ENCODE measurements at places on chromosomes 3 and 15.

DNA sequence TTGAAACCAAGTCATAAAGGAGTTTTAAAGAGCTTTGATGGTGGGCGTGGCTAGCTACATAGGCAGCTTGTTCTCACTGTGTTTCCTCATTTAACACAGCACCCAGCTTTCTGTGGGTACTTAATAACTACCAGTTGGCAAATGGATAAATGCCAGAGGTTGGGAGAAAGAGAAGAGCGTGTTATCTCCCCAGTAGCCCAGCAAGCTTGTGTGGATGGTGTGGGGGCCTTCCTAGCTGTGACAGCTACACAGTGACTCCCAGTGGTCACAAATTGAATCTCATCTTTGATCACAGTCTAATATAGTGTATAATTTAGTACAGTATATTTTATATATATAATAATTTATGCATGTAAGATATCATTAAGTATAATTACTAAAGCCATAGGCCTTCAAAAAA, 984.1 kb downstream of the EPHA3 start:
- no peak for DNase-seq

- no peak for DNase-seq
Observed at GRCh38 chr3:115415246-115415996, 207.9 kb upstream of the GAP43 start.

DNA sequence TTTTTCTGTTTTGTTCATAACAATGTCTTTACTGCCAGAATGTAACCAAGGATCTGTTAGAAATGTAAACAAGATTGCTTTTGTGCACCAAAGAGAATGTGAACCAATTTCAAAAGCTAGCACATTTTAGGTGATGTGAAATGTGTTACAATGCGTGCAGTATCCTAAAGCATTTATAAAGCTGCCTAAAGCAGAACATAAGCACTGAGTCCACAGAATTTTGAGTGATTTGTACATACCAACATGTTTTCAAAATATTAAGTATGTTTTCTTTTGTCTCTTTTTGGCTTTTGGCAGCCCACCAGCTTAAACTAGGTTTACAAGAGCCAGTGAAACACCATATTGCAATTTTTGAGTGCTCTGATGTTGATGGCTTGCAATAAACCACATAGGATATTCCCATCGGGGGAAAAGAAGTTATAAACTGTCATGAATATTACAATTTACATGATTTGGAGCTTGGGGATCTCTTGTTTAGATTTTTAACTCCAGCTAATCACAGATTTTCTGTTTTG, 364.0 kb downstream of the ZIC1 start:
- DNase-seq = no peak

- DNase-seq = no peak
Observed at GRCh38 chr3:55487381-55488241, 505 bp upstream of the WNT5A start.

- DNase-seq = no peak
Observed at GRCh38 chr3:78825858-78826215, 942.0 kb downstream of the ROBO1 start.

- no peak for DNase-seq
Observed at GRCh38 chr15:84590406-84590805, 10.4 kb upstream of the ZSCAN2 start.

All from stimulated activated CD8-positive, alpha-beta memory T cell treated with anti-CD3 and anti-CD28 coated beads, Interleukin-4, amount 100 ng/mL, for 1 hour (primary cell).